ENCODE measurements at places on chromosomes 2 and 18.

DNA sequence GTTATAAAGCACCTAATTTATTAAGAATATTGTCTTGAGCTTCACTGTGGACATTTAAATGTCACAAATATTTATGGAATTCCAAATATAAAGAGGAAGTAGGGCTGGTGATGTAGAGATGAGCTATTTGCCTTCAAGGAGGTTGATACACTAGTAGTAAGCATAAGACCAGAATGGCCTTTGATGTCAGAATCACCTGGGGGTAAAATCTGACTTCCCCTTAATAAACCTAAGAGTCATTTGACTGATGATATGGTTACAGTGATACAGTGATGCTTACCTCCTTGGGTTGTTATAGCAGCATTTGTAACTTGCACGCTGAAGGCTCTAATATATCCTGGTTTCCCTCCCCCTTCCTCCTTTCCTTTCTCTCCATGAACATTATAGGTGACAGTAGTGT lies 143.7 kb downstream of the CERS6 start:
- no peak for DNase-seq

GRCh38 chr18:21362831-21363230 lies 120.8 kb downstream of the GREB1L start:
- no peak for DNase-seq

DNA sequence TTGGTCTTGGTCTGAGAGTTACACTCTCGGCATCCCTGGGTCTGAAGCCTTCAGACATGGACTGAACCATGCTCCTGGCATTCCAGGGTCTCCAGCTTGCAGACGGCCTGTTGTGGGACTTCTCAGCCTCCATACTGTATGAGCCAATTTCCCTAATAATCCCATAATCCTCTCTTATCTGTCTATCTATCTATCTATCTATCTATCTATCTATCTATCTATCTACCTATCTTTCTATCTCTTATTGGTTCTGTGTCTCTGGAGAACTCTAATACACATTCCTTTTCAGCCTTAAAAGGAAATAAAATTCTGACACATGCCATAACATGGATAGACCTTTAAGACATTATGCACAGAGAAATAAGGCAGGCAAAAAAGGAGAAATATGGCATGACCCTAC lies 24.4 kb downstream of the SLC39A6 start:
- no peak for DNase-seq

DNA sequence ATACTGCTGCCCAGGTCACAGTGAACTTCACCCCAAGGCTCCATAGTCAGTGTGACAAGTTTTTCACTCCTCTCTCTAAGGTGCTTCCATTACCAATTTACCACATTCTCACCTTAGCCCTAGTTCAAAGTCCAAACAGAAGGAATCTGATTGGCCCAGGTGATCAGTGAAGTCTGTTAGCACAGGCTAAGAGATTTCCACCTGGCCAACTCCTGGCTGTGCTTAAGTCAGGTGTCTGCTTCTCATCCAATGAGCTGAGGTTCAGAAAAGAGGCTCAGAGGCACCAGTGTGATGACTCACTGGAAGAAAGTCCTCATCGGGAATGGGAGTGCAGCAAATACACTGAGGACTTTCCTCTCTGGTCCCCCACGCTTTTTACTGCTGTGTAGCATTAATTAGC lies 164.4 kb upstream of the MGAT5 start:
- no peak for DNase-seq

DNA sequence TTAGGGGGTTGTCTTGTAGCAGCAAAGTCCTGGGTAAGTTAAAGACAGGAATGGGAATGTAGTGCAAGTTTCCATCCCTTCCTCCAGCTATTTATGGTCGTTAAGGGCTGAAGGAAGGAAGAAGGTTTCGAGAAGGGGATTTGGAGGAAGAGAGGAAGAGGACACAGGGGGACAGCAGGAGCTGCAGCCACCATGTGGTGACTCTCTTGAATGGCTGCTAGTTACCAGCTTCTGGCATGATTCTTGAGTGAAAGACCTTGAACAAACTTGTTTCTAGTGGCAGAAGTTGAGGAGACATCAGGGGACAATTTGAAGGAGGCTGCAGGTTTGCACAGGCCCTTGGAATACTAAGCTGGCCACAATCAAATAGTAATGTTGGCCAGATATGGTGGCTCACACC lies 116.6 kb downstream of the MTX2 start:
- DNase-seq: no peak

GRCh38 chr2:48715956-48716355 lies 39.6 kb downstream of the LHCGR start:
- no peak for DNase-seq

DNA sequence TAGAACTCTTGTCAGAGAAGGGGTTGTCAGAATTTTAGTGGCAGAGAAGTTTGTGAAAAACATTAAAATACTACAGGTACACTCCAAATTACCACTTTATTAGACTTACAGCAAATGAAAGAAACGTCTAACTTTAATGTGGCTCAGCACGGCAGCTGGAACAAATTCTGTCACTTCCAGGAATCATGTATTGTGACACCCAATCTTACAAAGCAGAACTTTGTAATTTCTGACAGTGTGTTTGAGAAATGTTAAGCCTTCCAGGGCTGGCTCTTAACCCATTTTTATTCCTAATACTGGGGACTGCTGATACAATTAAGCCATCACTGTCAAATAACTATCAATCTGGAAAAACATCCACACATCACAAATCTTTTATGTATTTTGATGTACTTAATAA lies 216.4 kb downstream of the ZNF385B start:
- DNase-seq: no peak

DNA sequence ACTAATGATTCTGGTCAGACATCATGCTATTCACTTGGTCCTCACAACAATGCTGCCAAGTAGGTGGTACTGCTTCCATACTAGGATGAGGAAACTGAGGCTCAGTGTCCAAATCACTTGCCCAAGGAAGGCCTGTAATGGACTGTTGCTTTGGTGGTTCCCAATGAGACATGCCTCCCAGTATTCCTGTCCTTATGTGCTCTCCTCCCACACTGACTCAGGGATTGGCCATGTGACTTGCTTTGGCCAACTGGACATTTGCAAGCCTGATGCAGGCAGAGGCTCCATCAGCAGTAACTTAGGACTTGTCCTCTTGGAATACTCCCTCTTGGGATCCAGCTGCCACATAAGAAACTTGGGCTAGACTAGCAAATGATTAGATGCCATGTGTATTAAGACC lies 3.0 kb downstream of the FBXO41 start:
- no peak for DNase-seq

DNA sequence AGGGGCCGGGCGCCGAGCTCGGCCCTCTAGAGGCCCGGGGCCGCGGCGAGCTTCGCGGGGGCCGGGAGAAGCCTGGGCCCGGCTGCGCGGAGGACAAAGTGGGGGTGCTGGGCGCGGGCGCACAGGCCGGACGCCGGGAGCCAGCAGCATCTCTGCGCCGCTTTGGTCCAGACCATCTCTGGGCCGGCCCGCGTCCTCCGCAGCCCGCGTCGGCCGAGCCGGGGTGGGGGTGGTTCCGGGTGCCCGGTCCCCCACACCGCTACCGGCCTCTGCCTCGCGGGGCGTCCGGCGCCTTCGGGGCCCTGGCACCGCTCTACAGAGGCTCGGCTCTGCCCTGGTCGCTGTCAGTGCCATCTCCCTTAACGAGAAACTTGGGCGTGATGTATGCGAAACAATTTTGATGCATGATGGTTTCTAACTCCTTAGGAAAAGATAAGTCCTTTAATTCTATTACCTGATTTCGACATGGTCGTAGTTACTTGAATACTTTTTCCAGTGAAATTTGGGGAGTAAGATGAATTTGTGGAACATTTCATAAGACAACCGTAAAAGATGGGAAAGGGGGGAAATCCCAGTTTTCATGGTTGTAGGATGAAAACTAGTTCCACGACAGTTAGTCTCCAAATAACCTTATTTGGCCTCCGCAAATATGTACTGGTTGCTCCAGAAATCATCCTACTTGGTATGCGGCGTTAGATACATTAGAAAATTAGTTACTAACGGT lies 562 bp downstream of the TWSG1 start:
- peak; percentile 77 for DNase-seq

GRCh38 chr2:236862961-236863728 lies 222.5 kb upstream of the COPS8 start:
- peak; percentile 56 for DNase-seq

DNA sequence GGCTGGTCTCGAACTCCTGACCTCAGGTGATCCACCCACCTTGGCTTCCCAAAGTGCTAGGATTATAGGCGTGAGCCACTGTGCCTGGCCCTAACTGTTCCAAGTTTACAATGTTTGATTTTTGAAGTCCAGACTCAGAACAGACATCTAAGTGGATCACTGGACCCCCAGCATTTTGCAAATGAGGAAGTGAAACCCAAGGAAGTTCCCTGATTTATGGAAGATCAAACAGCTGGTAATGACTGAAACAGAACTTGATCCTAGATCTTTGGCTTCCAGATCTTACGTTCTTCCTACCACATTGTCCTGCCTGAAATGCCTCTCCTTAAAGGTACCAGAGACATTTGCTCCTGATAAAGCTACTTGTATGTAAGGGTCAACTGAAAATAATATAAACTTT lies 58.3 kb upstream of the NCOA1 start:
- peak; percentile 73 for DNase-seq
